ENCODE measurements at places on chromosomes 3 and 15. TPM values are rescaled to one million over a fixed set of nuclear protein-coding genes. Genes with fewer than 3 reads are reported as not detected.

The DNAH12 gene
- 0.06 TPM for total RNA-seq

The SCAMP5 gene
- total RNA-seq, result 1.7 TPM

DNA sequence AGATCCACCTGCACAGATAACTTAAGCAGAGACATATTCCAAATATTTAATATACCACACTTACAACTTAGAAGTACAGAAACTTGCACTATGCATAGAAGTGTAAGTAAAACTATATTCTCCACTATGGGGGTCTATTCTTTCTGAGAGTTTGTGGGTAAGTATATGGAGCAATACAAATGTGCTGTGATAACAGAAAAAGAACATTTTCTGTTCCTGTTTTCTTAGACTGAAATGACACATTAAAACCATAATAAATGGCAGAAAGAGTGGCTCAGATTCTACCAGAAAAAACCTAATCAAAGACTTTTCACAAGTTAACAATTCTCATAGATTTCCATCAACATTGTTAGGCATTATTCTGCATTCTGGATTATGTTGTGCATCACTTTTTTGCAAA, 96.6 kb upstream of the WNT7A start:
- no peak for DNase-seq

The THSD4 gene
- total RNA-seq, result 5.1 TPM

DNA sequence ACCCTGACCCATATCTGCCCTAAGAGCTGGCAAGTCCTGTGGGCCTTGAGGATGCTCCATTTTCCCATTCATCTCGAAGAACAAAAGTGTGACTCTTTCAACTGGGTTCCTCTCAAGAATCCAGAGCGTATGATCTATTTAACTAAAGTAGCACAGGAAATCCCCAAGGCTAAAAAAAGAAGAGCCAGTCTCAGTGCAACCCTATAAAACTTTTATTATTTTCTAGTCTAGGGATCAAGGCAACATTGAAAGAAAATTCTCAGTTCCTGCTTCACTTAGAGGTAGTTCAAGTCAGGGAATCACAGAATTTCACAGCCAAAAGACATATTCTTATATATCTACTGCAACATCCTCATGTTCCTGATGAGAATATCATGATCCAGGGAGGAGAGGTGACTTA, 51.6 kb upstream of the GRM7 start:
- DNase-seq, result no peak

Measured in mesenteric fat pad (tissue), 1 donor.